ENCODE measurements at places on chromosomes 11 and 22.

- no peak for DNase-seq
Observed at GRCh38 chr22:29004647-29005371, 56.8 kb downstream of the C22orf31 start.

GRCh38 chr11:13003736-13004493 is 5.2 kb upstream of the RASSF10 start:
- DNase-seq = no peak

DNA sequence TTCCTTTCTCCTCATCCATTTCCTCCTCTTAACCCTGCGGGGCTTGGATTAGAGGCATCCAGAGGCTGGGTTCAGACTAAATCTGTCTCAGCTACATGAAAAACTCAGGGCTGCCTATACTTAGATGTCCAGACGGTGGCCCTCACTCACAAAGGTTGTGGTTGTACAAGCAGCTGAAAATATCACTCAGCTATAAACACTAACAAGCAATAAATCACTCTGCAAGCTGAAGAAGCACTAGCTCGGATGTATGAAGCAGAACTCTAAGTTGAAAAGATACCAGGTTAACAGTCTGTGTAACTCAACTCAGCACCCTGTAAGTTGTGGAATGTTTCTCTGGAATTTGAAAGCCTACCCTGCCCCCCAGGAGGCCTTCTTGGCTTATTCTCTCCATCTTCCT is 82.9 kb downstream of the EXT2 start:
- DNase-seq = no peak

GRCh38 chr11:2138431-2139122 is 612 bp downstream of the IGF2 start:
- no peak for DNase-seq

DNA sequence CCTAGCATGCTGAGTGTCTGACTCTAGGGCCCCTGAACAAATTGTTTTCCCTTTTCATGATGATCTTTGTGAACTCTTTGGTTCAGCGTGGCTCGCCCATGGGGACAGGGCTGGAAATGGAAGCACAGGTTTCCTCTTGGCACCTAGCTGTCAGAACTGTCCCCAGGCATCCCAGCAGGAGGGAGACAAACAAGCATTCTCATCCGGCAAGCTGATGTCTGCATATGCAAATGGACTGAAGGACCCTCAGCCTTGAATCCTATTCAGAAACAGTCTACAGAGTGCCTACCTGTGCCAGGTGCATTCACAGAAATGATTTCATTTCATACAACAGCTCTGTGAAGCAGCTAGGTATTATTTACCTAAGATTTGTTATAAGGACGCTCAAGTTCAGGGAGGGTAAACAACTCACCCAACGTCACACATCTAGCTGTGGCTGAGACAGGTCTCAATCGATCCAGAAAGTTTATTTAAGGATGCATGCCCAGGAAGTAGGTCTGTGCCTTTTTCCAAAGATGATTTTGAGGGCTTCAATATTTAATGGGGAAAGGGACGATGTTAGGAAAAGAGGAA is 176.4 kb downstream of the KIRREL3 start:
- DNase-seq = no peak

DNA sequence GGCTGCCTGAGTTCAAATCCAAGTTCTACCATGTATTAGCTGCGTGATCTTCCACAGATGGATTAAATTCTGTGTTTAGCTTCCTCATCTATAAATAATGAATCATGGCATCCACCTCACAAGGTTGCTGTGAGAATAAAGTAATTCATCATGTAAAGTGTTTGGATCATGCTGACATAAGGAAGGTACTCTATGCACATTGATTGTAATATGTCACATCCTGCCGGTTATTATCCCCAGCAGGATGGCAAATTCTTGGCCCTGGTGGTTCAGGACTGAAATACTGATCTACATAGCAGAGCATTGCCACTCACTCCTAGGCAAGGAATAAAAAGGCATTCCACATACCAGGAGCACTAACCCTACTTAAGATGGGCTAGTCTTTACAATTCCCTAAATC is 40.8 kb downstream of the LGR4 start:
- DNase-seq = no peak

DNA sequence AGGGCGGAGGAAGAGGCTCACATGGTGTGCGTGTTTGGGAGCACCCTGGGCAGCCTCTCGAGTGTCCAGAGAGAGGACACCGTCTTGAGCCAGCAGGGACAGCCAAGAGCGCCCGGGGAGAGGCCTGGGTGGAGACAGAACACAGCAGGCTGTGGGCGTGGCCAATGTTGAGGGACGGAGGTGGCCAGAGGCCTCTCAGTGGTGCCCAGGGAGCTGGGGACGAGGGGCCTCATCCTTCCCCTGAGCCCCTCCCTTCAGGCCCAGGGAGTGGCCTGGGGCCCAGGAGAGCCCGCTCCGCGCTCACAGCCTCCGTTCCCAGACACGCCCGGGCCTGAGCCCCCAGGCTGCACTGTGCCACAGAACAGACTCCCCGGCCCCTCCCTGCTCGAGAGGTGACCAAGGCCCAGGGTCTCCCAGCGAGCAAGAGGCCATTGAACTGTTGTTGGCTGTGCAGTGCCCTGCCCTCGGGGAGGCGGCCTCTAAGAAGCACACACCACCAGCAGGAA is 48.4 kb downstream of the CDKN1C start:
- no peak for DNase-seq

- DNase-seq = no peak
Observed at GRCh38 chr22:23179381-23180299, 669 bp upstream of the BCR start.

DNA sequence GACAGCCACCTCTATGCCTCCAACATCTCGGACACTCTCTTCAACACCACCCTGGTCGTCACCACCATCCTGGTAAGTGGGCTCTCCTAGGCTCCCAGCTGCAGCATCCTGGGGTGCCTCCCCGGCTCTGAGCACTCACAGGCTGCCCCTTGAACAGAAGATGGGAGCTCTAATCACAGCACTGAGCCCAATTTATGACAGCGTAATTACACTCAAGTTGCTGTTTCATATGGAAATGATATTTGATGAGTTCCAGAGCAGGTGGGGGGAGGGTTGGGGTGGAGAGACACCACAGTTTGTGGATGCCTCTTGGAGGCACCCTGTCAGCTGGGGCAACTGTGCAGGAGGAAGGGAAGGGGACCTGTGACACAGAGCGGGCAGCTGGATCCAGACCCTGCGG is 125.3 kb upstream of the TBCEL start:
- no peak for DNase-seq
